HFFc6 (cell line): ENCODE measurements at places on chromosomes 1 and 21.
A peak's percentile ranks its signal among the peaks of the same experiment; 100 is the strongest.

GRCh38 chr1:234980291-234980644, 148.4 kb downstream of the TOMM20 start:
- peak; percentile 66 for DNase-seq

- DNase-seq = no peak
Measured at GRCh38 chr1:19569786-19570185, 74.3 kb upstream of the NBL1 start.

DNA sequence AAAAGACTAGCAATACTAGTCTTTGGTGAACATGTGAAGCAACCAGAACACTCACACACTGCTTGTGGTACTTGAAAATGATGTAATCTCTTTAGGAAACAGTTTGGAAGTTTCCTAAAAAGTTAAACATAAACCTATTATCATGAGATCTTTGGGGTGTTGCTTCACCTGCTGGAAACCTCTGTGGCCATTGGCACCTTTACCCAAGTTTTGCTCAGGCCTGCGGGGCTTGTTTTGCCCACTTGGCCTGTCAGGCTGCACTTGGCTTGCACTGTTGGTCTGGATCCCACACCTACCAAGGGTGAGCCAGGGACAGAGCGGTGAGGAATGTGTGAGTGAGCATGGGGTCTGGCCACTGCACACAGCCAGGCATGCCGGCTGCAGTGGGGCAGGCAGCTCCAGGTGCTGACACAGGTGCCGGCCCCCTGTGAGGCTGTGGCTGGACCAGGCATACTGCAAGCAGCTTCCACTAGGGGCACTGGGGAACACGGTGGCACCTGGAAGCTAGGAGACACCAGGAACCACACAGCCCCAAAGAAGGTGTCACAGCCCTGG, 14.4 kb upstream of the FNBP1L start:
- no peak for DNase-seq

DNA sequence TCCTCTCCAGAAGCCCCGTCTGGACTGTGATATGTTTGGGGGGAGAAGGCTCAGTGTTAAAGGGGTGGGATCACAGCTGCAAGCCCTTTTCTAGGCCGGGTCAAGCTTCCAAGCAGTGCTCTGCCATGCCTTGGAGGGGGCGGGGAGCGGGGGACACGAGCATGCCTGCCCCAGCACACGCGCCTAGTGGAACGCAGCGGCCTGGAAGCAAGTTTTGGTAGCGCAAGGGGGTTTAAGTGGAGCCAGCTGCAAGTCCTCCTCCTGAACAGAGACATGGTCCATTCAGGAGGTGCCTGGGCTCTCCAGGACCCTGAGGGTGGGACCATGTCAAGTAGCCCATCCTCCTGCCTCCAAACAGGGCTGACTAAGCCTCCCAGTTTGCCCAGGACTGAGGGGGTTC, 112.2 kb downstream of the CASZ1 start:
- no peak for DNase-seq

DNA sequence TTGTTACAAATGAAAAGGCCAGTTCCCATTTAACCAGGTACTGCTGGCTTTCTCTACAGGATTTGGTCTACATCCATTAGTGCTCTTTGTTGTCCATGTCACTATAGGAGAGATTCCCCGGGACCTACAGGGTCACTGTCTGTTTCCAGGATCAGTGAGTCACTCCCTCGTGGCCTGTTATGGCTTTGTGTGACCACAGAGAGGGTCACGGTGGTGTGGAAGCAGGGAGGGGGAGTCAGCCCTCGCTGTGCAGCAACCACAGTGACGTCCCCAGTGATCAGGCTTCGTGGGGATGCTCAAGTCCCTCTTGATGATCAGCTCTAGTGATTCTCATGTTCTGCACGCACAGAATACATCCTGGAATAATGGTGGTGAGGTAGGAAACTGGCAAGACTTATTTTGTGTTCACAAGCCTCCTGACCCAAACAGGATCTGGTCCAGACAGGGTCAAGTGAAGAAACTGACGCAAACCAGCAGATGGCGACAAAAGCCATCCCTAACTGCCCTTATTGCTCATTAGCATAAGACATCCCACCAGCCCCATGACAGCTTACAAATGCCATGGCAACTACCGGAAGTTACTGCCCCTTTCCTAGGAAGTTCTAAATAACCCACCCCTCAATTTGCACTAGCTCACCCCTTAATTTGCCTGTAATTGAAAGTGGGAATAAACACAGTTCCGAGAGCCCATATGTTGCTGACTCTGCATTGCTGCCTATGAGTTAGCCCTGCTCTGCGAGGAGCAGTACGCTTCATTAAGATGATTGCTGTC, 98.5 kb downstream of the DISC1 start:
- DNase-seq = peak; percentile 10

DNA sequence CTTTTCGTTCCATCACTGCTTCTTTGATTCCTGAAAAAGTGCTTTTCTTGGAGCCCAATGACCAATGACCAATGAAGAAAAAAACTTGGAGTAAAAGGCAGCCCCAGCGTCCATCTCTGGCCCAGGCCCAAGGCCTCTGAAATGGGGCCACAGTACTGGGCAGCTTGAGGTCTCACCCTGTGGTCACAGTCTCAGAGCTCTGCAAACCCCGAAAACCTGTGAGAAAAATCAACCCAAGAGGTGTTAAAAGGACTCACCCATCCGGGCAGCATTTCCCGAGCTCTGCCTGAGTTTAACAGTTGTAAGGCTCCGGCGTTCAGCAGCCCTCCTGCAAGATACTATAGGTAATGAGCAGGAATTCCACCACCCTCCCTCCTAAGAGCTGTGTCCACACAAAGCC, 2.1 kb upstream of the EFHD2 start:
- no peak for DNase-seq

DNA sequence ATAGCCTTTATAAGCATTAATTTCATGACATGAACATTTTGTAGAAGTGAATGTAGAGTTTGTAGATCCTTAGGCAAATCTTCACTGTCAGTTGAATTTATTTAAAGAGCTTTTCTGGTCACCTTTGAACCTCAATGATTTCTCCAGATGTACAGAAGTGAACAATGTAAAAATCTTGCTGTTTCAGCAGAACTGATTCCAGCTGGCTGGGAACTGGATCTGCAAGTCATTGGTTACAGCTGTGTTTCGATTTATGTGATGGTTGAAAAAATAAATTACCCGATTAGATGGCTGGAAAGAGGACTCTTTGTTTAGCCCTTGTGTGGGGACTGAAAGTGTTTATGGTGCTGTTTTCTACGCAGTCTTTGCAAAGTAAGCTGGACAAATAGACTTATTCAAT, 849.8 kb downstream of the USP25 start:
- no peak for DNase-seq

DNA sequence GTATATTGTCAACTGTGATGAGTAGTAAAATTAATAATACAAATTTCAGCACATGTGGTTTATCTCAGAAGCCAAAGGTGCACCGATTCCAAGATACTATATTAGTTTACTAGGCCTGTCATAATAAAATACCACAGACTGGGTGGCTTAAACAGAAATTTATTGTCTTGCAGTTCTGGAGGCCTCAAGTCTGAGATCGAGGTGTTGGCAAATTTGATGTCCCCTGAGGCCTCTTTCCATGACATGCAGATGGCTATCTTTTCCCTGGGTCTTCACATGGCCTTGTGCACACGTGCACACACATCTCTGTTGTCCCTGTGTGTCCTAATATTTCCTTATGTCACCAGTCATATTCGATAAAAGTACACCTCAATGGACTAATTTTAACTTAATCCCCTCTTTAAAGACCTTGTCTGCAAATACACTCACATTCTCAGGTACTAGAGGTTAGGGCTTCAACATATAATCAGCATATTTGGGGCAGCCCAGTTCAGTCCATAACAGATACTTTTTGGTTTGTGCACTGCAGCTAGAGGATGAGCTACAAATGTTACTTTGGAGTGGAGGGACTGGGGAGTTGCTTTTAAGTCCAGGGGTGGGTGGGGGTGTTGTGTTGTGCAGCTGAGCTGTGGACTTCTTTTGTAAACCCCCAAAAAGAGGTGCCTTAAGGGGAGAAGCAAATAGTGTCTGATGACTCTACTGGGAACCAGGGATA, 21.4 kb downstream of the TSNAX start:
- DNase-seq = no peak

GRCh38 chr1:234647758-234648157, 37.8 kb upstream of the IRF2BP2 start:
- no peak for DNase-seq

DNA sequence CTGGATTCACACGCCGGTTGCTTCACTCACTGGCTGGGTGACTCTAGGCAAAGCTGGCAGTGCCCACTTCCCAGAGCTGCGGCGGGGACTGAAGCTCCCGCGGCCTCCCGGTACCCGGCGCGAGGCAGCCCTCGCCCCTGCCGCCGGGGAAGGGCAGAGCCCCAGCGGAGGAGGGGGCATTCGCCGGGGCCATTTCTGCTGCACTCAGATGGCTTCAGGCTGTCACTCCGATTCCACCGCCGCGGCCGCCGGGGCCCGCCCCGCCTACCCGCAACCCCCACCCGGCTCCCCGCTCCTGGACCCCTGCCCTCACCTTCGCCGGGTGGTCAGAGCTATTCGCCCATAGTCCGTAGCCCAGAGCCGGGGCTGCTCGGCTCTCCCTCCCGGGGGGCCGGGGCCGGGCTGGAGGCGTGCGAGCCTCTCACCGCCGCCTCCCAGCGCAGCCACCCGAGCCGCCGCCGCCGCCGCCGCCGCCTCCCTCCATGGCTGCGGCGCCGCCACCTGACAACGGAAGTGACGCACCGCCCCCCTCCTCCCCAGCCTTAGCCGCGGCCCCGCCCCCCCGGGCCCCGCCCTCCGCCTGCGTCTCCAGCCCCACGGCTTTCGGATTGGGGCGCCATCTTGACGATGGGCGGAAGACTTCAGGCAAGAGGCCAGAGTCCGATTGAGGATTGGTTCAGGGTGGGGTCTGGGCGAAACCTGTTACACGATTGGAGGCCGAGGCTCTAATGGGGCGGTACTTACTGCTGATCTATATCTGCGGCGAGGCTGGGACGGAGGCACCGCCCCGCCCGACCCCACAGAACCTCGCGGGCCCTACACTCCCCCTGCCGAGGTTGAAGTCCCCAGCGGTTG, at the start of gene STK40:
Gene STK40, minus strand, starts transcription at position 515 of the 855 bp plus-strand sequence. CDS start 24,592 bp downstream, outside the sequence.
- DNase-seq = peak; percentile 99

GRCh38 chr21:41958886-41959563, 5.2 kb upstream of the C2CD2 start:
- no peak for DNase-seq

DNA sequence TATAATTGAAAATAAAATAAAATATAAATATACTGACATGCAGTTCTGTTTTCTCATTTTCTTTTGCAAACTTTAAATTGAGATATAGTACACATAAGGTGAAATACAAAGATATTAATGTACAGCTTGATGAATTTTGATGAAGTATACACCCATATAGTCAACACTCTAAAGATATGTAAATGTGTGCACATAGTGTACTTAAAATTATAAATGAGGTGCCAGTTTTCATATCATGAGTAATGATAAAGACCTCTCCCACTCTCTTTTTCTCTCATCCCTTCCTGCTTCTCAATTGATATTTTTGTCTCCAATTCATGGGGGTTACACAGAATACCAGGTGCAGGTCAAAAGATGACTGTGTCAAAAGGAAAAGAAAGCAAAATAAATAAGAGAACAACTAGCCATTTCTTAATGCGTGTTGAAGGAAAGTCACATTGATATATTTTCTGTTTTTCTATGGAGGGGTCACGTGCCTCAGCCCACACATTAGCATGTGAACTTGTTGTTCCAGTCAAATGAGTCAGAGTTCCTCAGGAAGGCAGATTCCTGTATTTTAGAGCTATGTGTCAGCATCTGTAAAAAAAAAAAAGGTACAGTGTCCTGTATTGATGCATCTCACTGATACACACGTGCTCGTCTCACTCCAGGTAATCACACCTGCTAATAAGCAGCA, 64.3 kb upstream of the HOOK1 start:
- peak; percentile 78 for DNase-seq

DNA sequence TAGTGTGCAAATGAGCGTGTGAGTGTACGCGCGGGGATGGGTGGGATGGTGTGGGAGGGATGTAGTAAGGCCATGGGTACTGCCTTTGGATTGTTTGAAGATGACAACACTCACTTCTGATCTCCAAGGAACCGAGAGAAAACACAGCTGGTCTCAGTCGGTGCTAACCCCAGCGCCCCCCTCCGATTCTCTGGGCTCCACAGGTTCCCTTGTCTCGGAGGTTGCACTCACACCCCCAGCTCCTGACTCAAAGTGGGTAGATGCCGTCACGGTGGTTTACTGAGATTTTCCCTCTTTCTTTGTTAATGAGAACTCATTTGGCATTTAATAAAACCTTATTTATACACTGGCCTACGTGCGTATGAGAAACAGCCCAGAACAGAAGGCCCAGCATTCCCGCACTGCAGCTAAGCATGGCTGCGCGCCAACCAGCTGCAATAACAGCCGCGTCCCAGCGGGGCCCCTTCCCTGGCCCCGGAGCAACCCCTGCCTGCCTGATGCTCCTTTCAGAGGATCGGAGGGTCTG, 25.8 kb downstream of the ABCA4 start:
- DNase-seq = peak; percentile 21

GRCh38 chr21:28885853-28886177, 106.9 kb downstream of the LTN1 start:
- peak; percentile 22 for DNase-seq

GRCh38 chr1:35851132-35851869, 31.7 kb upstream of the AGO1 start:
- peak; percentile 29 for DNase-seq

DNA sequence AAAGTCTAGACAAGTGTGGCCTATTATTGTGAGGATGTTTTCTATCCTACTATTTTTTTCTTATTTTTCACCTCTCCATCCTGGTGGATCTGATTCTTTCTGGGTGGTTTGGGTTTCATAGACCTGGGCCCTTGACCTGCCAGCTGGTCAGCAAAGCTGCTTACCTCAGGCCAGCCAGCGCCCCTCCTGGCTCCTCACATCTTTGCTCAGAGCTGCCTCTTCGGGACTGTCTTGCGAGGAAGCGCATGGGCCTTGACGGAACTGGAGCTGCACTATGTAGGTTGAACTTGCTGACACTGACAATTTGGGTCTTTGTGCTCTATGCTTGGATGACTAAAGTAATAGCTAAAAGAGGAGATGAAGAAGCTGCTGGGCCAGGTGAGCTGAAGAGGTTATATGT, 138.5 kb upstream of the SYT6 start:
- no peak for DNase-seq

GRCh38 chr1:237029240-237029639, 12.7 kb upstream of the RYR2 start:
- no peak for DNase-seq

- peak; percentile 59 for DNase-seq
Measured at GRCh38 chr1:41870076-41870562, 48.6 kb downstream of the HIVEP3 start.
